ENCODE measurements at places on chromosomes 12 and 14.

DNA sequence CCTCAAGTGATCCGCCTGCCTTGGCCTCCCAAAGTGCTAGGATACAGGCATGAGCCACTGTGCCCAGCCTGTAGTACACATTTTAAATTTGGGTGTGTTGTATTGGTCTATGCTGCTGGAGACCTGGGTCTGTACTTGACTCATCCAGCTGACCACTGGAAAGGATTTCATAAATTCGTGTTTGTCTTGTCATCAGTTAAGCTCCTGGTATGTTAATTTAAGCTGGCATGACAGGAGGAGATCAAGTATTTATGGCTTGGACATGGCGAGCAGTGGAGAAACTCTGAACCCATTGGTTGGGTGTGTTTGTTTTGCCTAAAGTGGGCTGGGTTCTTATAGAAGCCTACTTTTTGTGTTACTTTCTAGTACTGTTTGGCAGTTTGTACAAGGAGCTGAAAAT, 24.2 kb downstream of the YY1 start:
- DNase-seq: no peak

GRCh38 chr14:76918256-76918781, 92.1 kb downstream of the LRRC74A start:
- DNase-seq: peak; percentile 50

DNA sequence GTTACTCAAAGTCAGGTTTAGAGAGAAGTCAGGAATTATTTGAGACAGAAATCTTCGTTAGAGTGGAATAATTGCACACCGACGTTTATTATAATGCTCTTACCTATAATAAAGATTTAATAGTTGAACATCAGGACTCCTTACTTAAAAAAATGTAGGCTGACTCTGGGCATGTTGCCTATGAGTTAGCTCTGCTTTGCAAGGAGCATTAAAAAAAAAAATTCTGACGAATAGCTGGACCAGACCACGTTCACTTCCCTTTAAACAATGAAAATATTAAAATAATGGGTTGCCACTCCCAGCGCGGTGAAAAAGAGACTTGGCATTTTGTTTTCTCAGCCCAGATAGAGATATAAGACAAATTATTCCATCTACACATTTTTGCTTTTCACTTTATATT, 574 bp upstream of the FANCM start:
- no peak for DNase-seq

DNA sequence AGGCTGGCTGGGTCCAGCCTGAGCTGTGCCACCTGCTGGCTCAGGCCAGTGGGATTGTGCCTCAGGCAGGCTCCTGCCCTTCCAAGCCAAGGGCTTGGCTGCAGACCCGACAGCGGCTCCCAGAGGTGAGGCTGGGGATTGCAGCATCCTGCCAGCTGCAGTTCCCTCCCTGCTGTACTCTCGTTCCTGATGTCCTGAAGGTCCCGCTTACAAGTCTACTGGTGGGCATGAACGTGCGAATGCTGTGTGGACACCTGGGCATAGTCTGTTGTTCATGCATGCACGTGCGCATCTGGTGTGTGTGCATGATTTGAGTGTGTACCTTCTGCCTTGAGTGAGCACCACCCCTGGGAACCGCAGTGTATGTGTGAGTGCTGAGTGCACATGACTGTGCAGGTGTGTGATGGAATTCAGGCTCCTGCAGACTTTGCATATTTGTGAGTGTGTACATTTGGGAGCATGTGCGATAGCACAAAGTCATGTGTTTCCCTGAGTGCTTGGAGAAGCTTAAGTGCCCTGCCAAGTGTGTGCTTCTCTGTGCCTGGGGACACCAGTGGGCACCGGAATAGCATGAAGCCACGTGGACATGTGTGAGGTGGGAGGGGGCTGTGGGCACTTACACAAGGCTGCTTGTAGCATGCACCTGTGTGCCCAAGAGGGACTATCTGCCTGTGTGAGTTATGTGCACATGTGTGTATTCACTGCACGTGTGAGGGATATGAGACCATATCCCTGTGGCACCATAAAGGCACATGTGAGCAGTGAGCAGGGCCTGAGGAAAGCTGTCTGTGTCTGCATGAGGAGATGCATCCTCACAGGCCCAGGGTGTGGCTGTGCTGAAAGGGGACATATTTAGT, 19.3 kb upstream of the KRT7 start:
- peak; percentile 67 for DNase-seq

- no peak for DNase-seq
Measured at GRCh38 chr14:72142328-72142727, 210.1 kb downstream of the RGS6 start.

GRCh38 chr12:104846056-104846767, 111.9 kb downstream of the SLC41A2 start:
- DNase-seq: no peak

- DNase-seq: no peak
Measured at GRCh38 chr12:125355614-125356013, 290.4 kb downstream of the AACS start.

DNA sequence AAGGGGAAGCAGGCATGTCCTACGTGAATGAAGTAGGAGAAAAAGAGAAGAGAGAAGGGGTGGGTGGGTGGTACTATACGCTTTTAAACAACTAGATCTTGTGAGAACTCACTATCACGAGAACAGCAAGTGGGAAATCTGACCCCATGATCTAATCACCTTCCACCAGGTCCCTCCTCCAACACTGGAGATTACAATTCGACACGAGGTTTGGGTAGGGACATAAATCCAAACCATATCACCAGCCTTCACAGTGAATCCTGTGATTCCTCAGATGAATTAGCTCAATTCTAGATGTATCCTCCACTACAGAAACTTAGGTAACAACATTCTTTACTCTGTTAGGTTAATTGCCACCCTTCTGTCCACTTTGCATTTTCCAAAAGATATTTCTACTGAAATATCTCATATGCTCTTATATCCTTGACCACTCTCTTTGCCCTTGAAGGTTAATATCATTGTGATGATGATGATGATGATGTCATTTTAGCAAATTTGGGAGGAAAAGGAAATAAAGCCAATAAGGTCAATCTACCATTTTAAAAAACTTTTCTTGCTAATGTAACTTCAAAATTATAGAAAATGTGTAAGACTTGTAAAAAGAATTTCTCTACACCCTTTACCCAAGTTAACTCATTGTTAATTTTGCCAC, 23.2 kb upstream of the CCNT1 start:
- DNase-seq: no peak

- DNase-seq: no peak
Measured at GRCh38 chr14:54882521-54882920, 20.1 kb downstream of the GCH1 start.

Data from GDM1 (cell line).